ENCODE measurements at places on chromosomes 7 and 10. TPM values are rescaled to one million over a fixed set of nuclear protein-coding genes. Genes with fewer than 3 reads are reported as not detected.

DNA sequence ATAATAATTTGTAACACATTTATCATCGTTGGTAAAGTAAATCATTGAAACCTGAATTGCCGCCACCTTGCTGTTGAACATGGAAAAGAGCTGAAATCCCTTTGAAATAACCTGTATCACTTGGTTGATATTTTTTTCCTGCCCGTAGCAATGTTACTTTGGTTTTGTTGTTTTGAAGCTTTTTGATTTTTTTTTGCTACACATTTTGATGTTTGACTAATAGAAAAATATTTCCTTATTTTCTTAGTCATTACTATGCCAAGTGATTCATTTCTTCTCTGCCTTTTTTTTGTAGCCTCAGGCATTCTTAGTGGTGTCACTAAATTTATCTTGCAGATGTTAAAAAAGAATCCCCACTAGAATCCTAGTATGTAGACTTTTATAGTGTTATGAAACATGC, 235.1 kb upstream of the MEOX2 start:
- no peak overlapping the region for H3K27ac ChIP-seq
- no peaks in the 10 kb centered on the region for H3K4me1 ChIP-seq
- no peaks in the 10 kb centered on the region for H3K27me3 ChIP-seq
- no peak for DNase-seq

DNA sequence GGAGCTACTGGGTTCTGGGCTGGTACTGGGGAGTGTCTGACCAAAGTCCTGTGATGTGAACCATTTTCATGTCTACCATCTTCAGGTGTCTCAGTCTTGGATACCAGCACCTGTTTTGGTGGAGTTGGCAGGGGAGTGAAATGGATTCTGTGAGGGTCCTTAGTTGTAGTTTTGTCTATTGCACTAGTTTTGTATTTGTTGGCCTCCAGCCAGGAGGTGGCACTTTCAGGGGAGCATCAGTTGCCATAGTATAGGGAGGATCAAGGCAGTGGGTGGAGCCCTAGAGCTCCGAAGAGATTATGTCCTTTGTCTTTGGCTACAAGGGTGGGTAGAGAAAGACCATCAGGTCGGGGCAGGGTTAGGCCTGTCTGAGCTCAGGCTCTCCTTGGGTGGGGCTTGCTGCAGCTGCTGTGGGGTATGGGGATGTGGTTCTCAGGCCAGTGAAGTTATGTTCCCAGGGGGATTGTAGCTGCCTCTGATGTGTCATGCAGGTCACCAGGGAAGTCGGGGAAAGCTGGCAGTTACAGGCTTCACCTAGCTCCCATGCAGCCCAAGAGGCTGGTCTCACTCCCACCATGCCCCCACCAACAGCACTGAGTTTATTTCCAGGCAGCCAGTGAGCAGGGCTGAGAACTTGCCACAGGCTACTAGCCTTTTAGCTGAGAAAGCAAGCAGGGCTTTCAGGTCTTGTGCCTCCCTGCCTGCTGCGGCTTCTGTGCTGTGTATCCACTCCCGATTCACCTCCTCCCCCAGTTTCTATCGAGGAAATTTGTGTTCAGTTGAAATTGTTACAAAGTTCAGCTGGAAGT, 153.1 kb downstream of the ZNF365 start:
- DNase-seq, result peak; percentile 19
- peaks cover 40% of the 10 kb centered on the region for H3K4me1 ChIP-seq
- H3K4me3 ChIP-seq, result peak overlapping the region; percentile 16
- no peaks in the 10 kb centered on the region for H3K27me3 ChIP-seq

GRCh38 chr10:132306864-132307751, 642 bp downstream of the STK32C start:
- peaks cover 9% of the 10 kb centered on the region for H3K4me1 ChIP-seq
- peaks cover 5% of the 10 kb centered on the region for H3K36me3 ChIP-seq
- peaks cover 2% of the 10 kb centered on the region for H3K27me3 ChIP-seq
- DNase-seq, result peak; percentile 46

- no peak overlapping the region for H3K4me3 ChIP-seq
- no peak for DNase-seq
- peaks cover 10% of the 10 kb centered on the region for H3K36me3 ChIP-seq
- H3K27ac ChIP-seq, result no peak overlapping the region
- H3K27me3 ChIP-seq, result no peaks in the 10 kb centered on the region
Observed at GRCh38 chr10:95660283-95660682, 3.8 kb upstream of the ALDH18A1 start.

Gene DDC
- 1.2 TPM for total RNA-seq

All from activated CD8-positive, alpha-beta T cell treated with anti-CD3 and anti-CD28 coated beads for 36 hours (primary cell).